Activated T-helper 17 cell treated with anti-CD3 and anti-CD28 coated beads, Interleukin-2, amount 50 U/mL, for 72 hours (primary cell): ENCODE measurements at places on chromosomes 3 and 15. TPM values are rescaled to one million over a fixed set of nuclear protein-coding genes. Genes with fewer than 3 reads are reported as not detected.

Gene RLBP1
- total RNA-seq, result not detected

Gene SELENOS
- total RNA-seq, result 22.6 TPM

Gene ZNF197
- 8.4 TPM for total RNA-seq

Gene STRIT1
- total RNA-seq, result not detected

Gene MESP2
- total RNA-seq, result not detected

Gene ZNF774
- total RNA-seq, result 0.69 TPM

Gene ZNF660
- not detected for total RNA-seq

DNA sequence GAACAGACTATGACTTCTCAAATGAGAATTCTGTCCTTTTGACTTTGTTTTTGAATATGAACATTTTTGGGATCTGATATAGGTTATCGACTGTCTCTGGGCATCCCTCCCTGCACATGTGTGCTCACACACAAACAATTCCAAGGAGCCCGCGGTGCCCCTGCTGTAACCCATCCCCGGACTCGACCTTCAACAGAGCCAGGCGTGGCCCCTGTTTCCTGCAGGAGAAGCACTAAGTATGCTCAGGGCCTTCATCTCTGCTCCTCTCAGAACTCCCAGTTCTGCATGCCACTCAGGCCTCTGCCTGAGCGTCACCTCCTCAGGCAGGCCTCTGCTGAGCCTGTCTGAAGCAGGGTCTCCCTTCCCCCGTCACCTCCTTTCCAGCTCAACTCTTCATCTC lies 57.6 kb downstream of the NUP210 start:
- no peak for ATAC-seq

GRCh38 chr3:186901135-186901734 lies 29.1 kb upstream of the ST6GAL1 start:
- peak; percentile 31 for ATAC-seq

DNA sequence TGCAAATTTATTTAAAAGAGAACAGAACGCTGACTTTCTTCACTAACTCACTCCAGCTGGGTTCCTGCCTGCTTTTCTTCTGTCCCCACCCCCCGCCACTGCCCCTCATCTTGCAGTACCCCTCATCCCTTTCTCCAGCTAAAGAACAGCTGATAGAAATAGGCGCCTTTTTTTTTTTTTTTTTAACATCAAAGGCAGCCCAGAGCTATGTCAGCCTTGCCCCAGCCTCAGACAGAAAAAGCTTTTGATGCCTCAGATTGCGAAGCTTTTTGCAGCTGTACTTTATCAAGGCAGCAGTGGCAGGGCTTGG lies 1.8 kb downstream of the CADPS start:
- ATAC-seq, result no peak

DNA sequence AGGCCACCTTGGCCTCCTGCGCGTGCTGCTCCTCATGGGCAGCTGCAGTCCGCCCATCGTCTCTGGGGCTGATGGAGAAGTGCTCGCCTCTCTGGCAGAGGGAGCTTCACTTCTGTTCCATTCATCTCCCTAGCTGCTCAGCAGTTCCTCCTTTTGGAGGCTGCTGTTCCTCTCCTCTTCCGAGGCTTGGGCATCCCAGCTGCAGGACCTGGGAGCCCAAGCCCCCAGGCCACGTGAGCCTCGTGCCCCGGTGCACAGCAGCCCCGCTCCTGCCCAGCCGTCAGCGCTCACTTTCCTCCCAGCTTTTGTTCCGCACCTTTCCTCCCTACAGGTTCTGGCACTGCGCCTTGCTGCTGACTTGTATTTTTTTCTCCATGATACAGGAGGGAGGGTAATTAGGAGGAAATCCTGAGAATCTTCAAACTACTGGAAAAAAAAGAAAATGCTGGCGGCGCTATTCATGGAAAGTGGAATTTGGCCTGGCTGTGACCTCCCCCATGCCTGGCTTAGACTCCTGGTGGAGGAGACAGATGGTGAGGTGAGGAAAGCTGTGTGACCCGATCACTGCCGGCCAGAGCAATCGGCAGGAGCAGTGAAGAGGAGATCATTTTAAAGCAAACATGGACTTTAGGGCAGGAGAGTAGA lies 210.1 kb downstream of the CHST2 start:
- ATAC-seq, result no peak

- no peak for ATAC-seq
These were observed 233.4 kb upstream of the LRTM1 start for GRCh38 chr3:55161231-55161630.

GRCh38 chr3:65004795-65005295 lies 317.0 kb upstream of the ADAMTS9 start:
- ATAC-seq, result no peak

GRCh38 chr15:76075046-76075445 lies 15.3 kb downstream of the TMEM266 start:
- ATAC-seq, result no peak

DNA sequence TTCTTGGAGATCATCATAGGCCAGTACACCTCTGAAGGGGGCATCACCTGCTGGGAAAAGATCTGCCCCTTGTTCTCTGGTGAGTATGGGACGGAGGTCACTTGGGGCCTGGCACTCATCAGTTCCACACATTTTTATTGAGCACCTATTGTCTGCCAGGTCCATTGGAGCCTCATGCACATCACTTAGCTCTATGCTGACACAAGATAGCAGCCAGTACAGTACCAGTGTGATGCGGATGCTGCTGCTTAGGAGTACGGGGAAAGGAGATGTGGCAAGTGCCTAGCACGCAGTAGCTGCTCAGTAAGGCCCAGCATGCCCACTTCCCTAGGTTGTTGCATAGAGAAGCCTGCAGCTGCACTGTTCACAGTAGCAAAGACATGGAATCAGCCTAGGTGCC lies 43.4 kb downstream of the SLC6A6 start:
- ATAC-seq, result no peak

DNA sequence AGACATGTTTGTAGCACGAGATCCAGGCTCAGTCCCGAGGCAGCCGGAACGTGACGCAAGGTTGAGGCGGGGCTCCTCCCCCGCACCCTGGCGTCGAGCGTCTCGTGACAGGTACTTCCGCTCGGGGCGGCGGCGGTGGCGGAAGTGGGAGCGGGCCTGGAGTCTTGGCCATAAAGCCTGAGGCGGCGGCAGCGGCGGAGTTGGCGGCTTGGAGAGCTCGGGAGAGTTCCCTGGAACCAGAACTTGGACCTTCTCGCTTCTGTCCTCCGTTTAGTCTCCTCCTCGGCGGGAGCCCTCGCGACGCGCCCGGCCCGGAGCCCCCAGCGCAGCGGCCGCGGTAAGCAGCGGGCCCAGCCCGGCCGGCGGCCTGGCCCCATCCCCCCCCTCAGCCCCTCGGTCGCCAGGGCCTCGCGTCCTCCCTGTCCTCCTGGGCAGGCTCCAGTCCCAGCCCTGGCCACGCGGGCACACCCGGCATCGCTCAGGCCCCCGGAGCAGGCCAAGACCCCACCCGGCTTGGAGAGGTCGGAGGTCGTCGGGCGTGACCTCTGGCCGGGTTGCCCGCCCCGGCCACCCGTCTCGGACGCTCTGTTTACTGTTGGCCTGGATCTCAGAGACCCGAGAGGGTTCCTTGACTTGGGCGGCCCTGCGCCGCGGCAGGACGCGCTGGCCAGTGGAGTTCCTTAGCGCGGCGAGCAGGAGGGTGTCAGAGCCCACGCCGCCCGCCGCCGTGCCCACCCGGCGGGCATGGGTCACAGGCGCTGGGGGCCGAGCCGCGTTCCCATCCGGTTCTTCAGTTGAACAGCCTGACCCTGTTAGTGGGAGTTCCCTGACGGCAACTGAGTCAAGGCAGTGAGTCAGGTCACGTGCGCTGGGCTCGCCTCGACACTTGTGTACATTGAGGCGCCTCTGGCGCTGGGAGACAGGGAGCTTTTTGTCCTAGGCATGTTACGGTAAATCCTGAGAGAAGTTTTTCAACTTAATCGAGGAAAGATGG lies at the start of gene RAB7A:
TSS of gene RAB7A (plus strand) at position 161 of the 994 bp plus-strand sequence. CDS start 69,185 bp downstream, outside the sequence.
- peak; percentile 92 for ATAC-seq

DNA sequence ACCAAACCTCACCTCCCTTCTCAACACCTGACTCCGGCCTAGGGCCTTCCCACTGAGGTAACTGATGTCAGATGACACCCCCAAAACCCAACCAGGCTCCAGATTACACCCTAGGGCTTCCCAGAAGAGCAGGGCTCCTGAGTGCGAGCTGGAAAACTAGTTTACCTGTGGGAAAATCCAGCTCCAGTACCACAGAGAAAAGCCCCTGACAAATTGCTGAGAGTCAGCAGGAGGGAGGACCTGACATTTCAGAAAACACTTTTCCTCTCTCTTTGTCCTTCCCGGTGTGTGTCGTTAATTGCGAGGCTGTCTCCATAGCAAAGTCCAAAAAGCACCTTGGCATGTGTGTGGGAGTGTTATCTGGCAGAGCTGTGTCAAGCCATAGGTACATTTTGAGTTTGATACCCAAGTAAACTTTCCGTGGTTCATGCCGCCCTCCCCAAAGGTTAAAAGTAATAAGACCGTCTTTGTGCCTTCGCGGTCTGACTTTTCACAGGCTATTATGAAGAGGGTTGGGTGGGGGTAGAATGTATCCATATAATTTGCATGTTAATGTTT lies 79.8 kb upstream of the FNDC3B start:
- ATAC-seq, result peak; percentile 17

GRCh38 chr15:75029378-75030022 lies 6.1 kb downstream of the PPCDC start:
- peak; percentile 96 for ATAC-seq

GRCh38 chr3:99119385-99119784 lies 217.9 kb upstream of the DCBLD2 start:
- ATAC-seq, result no peak

- ATAC-seq, result no peak
These were observed 149.4 kb downstream of the CFAP20DC start for GRCh38 chr3:58900386-58900785.

GRCh38 chr3:15750143-15750542 lies 47.6 kb downstream of the ANKRD28 start:
- no peak for ATAC-seq

GRCh38 chr3:184652465-184652864 lies 59.4 kb downstream of the MAGEF1 start:
- no peak for ATAC-seq

GRCh38 chr15:100783760-100784492 lies 95.7 kb upstream of the ALDH1A3 start:
- ATAC-seq, result no peak

DNA sequence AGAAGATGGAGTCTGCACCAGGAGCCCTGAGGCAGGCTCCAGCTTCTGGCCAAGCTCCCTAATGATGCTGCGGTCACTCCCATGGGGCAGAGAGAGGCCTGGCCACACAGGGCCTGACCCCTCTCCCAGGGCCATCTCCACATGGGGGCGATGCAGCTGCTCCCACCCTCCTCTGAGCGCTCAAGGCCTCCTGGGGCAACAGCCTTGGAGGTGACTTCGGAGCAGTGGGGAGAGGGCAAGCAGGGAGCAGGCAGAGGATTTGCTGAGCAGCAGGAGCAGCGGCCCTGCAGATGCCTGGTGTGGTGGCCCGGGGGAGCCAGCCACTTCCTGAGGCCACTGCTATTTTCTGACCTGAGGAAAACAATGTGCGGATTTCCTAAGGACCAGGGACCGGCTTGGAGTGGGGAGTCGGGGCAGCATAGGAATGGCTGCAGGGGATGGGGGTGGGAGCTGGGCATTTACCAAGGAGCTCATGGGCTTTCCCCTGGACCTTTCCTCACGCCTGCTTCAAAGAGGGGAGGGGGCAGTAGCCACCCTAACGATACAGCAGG lies 81.6 kb upstream of the RPL32 start:
- ATAC-seq, result no peak

- ATAC-seq, result no peak
These were observed 44.3 kb upstream of the CPNE4 start for GRCh38 chr3:132079147-132079546.

GRCh38 chr3:46716461-46717441 lies 918 bp downstream of the PRSS50 start:
- ATAC-seq, result no peak

GRCh38 chr3:126373682-126374601 lies 16.7 kb upstream of the KLF15 start:
- ATAC-seq, result no peak

GRCh38 chr3:119562307-119562961 lies 3.0 kb upstream of the CD80 start:
- ATAC-seq, result peak; percentile 85

DNA sequence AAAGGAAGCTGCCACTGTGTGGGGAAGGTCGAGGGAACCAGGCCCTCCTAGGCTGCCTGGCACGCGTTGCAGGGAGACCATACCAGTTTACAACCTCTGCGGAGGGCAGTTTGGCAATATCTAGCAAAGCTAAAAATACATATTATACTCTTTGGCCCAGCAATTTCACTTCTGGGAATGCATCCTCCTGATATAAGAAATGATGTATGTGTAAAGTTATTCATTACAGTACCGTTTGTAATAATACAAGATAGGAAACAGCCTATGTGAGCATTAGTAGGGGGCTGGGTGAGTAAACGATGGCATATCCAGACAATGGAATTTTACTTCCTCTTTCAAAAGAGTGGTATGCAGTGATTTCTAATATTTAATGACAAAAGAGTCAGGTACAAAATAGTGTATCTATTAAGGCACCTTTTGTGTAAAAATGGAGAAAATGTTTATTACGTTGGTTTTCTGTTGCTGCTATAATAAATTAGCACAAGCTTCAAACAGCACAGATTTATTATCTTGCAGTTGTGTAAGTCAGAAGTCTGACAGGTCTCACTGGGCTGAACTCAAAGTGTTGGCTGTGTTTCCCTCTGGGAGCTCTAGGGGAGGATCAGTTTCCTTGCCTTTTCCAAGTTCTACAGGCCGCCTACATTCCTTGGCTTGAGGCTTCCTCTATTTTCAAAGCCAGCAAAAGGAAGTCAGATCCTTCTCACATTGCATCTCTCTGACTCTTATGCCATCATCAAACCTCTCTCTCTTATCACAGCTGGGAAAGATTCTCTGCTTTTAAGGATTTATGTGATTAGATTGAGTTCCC lies 9.0 kb downstream of the APOD start:
- ATAC-seq, result no peak

DNA sequence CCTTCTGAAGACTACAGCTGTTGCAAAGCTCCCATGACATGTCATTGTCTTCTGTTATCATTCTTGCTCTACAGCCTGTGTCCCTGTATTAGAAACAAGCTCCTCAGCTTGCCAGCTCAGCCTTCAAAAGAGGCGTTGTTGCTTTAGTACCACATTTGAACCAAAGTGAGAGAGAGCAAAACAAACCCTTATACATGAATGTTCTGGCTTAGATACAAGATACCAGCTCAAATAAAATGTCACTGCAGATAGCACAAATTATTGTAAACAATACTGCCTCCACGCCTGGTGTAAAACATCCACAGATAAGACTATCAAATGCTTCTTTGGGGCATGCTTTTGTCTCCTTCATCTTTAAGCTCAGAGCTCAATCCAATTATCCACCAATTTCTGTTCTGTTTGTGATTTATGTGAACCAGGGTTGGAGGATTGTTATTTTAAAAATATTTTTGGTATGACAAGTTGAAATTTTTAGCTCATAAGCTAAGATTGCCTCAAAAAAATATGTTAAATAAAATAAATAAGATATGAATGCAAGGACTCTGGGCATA lies 403.6 kb upstream of the CDIN1 start:
- no peak for ATAC-seq

DNA sequence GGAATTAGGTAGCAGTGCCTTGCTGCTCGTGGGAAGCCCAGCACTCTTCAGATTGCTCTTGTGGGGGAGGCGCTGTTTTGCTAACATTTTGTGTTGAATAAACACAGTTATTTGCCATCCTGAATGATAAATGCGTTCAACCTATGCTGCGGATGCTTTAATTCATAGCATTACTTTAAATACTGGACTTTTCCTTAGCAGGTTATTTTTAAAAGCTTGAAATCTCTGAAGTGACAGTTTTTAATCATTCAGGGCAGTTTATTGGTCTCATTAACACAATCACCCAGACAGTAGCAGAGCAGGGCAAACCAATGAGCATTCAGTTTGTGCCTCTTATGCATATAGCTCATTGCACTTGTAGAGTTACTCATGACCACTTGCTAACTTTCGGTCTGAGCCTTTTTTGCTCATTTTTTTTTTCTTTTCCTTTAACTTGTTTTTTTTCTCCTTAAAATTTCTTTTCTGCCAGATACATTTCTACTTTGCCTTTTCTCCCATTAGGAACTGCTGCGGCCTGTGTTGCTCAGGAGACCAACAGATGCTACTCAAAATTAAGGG lies 5.2 kb downstream of the CACNA2D3 start:
- ATAC-seq, result no peak
